ENCODE measurements at places on chromosomes 5 and 9. TPM values are rescaled to one million over a fixed set of nuclear protein-coding genes. Genes with fewer than 3 reads are reported as not detected.

GRCh38 chr9:72382405-72382804, 17.4 kb upstream of the ZFAND5 start:
- DNase-seq: no peak

DNA sequence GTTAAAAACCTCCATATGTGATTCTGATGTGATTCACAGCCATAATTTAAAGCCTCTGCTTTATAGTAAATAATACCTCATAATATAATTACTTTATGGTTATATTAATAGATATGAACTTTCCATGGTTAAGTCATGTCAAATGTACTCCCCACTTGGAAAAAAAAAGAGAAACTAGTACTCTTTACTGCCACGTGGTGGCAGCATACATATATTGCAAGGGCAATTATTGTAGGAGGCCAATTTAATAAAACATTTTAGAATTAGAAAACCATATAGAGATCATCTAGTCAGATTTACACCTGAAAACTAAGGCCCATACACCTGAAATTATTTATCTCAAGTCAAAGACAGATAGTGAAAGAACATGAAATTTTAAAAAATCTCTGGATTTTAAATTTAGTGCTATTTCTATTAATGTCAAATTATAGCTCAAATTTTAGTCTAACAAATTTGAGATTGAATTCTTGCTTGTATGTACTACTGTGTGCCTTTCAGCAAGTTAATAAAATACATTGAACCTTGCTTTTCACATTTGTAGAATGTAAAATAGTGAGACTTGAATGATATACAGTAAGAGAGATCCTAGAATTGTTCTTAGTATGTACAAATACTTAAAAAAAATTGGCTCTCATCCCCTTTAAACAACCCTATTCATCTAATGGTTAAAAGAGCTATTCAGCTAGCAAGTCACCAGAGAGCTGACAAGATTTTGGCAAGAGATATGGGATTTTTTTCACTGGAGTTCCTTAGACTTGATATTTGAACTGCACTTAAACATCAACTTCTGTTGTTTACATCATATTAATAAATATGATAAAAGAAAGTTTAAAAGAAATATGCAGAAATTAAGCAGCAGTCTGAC, 603.8 kb downstream of the TLE4 start:
- DNase-seq: no peak

DNA sequence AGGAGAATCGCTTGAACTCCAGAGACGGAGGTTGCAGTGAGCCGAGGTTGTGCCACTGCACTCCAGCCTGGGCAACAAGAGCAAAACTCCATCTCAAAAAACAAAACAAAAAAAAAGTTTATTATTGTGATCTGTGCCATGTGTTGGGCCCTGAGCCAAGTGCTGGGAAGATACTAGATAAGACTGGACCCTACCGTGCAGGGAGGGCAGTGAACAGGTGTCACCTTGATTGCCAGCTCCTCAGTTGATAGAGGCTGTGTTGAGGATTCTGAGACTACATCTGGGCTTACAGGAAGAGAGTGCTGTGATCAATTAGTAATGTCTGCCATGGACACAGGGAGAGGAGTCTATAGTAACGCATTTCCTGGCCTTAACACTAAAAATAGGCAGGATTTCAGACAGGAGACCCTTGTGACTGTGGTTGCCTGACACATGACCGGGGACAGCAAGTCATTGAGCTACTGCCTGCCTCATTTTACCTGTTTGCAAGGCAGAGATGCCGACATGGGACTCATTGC, 201.5 kb downstream of the C9orf50 start:
- DNase-seq: no peak

- DNase-seq: no peak
Observed at GRCh38 chr5:161095953-161096352, 243.9 kb upstream of the ATP10B start.

DNA sequence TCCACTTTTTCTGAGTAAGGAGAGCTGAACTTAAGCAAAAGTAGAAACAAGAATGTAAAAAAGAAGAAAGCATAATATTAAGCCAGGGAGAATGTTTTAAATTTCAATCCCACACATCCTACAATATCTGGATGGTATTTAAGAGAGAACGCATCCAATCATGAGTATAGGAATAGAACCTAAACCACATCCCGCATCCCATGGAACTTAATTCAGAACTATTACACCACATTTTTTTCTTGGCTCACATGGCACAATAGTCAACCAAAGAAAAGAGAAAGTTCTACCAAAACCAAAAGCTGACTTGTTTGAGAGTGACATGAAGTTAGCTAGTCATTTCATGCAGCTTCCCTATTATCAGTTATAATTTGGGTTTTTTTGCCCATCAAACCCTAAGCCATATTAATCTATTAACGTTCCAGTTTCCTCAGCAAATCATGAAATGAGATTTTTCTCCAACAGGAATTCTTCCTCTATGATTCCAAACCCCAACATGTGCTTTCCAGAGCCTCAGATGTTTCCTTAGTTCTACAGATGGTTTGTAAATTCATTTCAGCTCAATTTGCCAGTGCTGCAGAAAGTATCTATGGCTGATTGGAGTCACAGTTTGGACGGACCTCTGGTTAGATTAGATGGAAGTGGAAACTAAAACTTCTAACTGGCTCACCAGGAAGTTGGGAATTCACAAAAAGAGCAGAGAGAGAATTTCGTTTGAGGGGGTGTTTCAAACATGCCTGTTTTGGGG, 22.5 kb downstream of the ADAMTSL1 start:
- DNase-seq: no peak

The CACNA1B gene
- 0.22 TPM for total RNA-seq

The ANKRD55 gene
- total RNA-seq: 2.3 TPM

All from T-helper 17 cell (primary cell).